ENCODE measurements at places on chromosomes 13 and 19.

- DNase-seq, result no peak
These were observed 128.7 kb downstream of the MAB21L1 start for GRCh38 chr13:35347679-35348205.

GRCh38 chr13:49539313-49539712 lies 43.6 kb downstream of the PHF11 start:
- DNase-seq, result no peak

DNA sequence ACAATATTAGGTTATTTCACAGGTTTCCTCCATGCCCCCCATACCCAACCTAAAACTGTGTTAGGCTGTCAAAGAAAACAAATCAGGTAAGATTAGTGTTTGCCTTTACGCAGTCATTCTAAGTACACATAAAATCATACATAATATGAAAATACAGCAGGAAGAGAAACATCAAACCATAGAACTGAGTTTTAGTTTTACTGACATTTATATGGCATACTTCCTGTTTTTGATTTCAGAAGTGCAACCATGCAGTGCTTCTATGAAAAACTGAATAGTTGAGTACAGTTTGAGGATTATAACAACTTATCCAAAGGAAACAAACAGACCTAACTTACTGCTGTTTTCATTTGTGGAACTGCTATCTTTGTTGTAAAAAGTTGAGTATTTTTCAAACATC lies 91.3 kb downstream of the KCNRG start:
- no peak for DNase-seq

DNA sequence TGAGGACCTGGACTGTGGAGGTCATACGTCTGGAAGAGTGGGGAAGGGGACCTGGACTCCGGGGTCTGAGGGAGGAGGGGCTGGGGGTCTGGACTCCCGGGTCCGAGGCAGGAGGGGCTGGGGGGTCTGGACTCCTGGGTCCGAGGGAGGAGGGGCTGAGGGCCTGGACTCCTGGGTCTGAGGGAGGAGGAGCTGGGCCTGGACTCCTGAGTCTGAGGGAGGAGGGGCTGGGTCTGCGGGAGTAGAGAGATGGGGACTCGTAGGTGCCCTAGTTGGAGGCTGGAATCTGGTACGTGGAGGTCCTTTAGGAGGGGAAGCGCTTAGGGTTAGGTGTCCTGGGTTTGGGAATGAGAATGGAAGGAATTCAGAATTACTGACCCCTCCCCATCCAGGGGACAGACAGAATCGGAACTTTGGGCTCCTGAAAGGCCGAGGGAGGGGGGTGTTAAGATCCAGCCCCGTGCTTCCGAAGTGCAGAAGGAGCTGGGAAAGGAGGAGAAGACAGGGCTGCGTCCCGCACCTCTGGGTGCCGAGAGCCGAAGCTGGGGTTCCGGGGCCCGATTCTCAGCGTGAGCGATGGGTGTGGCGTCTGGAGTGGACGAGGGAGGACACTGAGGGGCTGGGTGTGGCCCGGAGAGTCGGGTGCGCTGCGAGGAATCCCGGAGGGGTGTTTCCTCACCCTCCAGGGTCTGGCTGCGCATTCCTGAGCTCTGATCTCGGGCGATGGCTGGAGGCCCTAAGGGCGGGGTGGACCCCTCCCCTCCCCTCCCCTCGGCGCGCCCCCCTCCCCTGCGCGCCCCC lies 608 bp downstream of the MYADM start:
- no peak for DNase-seq

DNA sequence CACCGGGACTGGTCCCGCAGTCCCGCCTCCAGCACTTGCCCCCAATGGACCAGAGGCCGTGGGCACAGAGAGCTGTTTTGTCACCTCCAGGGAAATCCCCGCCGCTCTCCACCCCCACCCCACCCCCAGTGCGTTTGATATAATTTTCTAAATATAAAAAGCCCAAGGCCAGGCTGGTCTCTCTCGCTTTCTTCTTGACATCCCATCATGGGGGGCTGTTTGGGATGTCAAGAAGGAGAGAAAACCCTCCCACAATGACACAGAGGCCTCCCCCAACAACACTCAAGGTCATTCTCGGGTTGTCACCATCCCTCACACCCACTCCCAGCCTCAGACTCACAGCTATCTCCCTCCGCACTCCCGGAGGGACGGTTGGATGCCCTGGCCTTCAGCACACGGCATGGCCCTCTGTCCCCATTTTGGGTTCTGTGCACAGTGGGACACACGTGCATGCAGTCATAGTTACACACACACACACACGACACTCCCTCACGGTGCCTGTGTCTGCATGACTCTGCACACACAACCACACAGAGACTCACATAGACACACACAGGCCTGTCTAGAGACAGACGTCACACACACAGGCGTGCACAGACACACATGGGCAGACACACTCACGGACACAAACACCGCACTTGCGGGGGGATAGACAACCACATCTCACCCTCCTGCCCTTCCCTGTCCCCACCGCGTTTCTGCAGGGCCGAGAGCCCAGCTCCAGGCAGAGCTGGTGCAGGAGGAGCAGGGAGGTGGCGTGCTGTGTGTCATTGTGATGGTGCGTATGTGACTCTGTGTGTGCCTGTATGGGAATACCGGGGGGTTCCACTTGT lies 4.8 kb upstream of the NFIC start:
- DNase-seq, result no peak

GRCh38 chr19:56983171-56983570 lies 136.6 kb upstream of the USP29 start:
- no peak for DNase-seq

DNA sequence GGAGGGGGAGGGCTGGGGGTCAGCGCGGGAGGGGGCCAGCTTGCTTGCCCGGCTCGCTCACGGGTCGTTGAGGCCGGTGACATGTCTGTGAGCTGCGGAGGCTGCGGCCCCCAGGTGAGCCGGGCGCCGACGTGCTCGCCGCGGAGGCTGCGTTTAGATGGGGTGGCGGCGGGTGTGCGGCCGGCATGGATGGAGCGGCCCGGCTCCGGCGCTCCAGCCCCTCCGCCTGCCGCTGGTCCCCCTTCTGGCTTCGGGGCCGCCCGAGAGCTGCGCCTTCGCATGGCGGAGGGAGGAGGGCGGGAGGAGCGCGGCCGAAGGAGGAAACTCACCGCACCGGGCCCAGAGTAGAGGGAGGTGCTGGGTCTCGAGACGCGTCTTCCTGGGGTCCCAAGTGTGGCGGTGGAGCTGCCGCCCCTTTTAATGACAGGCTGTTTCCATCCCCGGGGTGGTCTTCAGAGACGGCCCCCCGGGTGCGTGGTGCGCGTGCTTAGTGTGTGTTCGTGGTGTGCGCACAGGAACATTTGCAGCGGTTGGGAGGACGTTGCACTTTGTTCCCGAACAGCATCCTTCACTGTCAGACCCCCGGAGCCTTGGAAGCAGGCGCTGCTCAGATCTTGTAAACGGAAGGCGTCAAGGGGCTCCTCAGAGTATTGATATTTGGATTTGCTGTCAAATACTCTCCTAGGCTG lies at the start of gene AKAP11:
AKAP11 (plus strand) TSS at position 38 of the 689 bp plus-strand sequence. CDS start 14,197 bp downstream, outside the sequence.
- no peak for DNase-seq

DNA sequence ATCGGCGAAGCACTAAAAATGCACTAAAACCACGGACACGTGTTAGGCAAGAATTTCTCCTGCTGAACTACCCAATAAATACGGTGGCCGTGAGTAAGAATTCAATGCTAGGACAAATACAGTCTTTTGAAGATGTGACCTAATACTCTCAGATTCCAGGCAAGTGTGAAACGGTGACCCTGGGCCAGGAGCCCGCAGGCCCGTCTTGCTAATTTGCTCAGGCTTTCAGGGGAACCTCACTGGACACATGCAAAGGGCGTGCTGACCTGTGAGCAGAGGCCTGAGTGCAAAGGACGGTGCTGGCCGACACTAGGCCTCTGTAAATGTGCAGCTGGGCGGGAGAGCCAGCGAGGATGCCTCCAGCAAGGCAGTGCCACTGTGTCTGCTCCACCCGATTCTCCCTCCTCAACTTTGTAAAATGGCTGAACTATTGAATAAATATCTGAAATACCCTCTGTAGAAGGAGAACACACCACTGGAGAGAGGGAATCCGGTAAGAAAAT lies 70.1 kb downstream of the STK24 start:
- no peak for DNase-seq

DNA sequence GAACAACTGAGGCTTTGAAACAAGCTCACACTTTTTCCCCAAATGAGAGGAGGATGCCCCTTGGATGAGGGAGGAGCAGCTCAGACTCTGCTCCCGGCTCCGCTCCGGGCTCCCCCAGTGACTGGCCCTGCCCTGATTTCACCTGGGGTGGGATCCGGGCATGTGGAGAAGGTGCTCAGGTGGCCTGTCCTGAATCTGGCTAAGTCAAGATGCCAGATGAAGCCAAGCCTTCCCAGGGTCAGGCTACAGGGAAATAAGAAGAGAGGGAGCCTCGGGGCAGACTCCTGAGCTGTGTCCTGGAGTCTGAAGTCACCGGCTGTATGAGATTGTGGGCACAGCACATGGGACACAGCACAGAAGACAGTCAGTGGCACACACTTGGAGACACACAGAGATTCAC lies 10.3 kb downstream of the CEACAM5 start:
- no peak for DNase-seq

- DNase-seq, result no peak
These were observed 124.5 kb downstream of the SHISA2 start for GRCh38 chr13:25927363-25927762.

- DNase-seq, result no peak
These were observed 18.0 kb upstream of the SPACA7 start for GRCh38 chr13:112358156-112358555.

GRCh38 chr13:99969453-99969918 lies 2.1 kb downstream of the ZIC5 start:
- no peak for DNase-seq

GRCh38 chr19:15479391-15480345 lies at the start of gene PGLYRP2:
Gene PGLYRP2 (minus strand): TSS chr19:15479501. CDS start chr19:15479371, 130 bp downstream.
- no peak for DNase-seq

DNA sequence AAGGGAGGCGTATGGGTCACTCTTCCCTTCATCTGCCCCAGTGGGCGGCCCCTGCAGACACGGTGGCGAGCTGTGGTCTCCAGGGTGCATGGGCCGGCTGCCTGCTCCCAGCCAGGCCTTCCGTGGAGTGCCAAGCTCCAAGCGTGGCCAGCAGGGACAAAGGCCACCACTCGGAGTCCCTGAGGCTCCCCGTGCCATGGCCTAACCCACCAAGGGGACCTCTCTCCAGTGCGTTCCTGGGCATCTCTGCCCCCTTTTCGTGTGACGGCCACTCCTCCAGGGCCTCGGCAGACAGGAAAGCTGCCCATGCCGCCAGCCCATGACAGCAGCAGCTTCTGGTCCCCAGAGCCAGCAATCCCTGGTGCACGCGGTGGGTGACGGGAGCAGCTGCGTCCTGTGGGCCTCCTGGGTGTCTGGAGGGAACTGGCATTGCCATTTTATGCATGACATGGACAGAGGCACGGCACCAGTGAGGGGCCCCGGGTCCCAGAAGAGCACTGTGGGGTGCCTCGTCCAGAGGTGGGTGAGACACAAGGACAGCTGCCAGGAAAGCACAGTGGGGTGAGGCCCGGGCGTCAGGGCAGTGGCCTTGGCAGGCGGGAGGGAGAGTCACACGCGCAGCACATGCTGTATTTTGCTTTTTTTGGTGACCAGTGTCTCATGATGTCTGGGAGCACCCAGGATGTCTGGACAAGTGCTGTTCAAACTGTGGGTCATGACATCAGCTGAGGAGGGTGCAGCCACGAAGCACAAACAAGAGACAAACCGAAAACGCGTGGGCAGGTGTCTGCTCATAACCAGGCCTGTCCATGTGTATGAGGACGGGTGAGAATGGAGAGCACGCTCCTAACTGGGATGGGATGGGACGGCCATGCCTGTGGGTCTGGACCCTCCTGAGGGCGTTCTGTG lies 32.3 kb downstream of the CEBPG start:
- no peak for DNase-seq

- DNase-seq, result no peak
These were observed 17.1 kb downstream of the SHISA7 start for GRCh38 chr19:55426042-55426441.

- no peak for DNase-seq
These were observed 518 bp downstream of the KLF2 start for GRCh38 chr19:16325161-16325527.

- DNase-seq, result no peak
These were observed 296.8 kb upstream of the SGCG start for GRCh38 chr13:22883956-22884355.

- DNase-seq, result no peak
These were observed 27.1 kb downstream of the ONECUT3 start for GRCh38 chr19:1780272-1780958.

GRCh38 chr13:80858131-80858530 lies 517.2 kb upstream of the SPRY2 start:
- DNase-seq, result no peak

- no peak for DNase-seq
These were observed 119.6 kb downstream of the PRR20E start for GRCh38 chr13:57286511-57287098.

DNA sequence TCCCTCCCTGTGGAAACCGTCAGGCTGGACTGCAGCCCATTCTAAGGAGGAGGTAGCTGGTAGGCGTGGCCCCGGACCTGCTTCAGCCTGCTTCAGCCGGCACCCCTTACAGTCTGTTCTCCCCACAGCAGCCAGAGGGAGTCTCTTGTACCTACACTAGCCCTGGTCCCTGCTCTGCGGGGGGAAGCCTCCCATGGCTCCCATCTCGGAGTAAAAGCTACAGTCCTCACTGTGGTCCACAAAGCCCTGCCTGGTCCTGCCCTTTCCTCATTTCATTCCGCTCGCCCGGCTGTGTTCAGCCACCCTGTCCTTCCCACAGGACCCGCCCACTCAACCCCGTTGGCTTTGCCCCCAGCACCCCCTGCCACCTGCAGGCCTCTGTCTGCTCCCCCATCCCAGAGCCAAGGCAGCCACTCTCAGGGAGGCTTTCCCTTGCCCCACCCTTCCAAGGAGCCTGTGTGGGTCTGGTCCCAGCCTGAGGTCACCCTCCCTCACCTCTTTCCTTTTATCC lies 1.3 kb downstream of the PGLYRP1 start:
- no peak for DNase-seq

DNA sequence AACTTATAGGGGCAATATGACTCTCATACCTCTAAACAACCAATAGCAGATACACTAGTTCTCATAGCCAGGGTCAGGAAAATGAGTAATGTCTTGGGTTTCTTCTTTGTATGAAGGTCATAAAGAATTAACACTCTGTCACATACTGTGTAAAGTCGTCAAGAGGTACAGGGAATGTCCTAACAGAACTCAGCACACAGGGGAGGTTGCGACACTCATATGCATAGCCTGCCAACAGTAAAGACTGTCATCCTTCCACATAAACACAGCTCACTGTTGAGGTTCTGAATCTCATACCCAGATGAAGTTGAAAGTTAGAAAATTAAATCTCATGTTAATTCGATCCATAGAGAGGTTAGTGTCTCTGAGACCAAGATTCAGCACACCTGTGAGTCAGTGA lies 34.2 kb upstream of the ZNF254 start:
- DNase-seq, result no peak
